Effector CD4-positive, alpha-beta T cell (primary cell): ENCODE measurements at places on chromosomes 11 and 22.
A peak's percentile ranks its signal among the peaks of the same experiment; 100 is the strongest.

DNA sequence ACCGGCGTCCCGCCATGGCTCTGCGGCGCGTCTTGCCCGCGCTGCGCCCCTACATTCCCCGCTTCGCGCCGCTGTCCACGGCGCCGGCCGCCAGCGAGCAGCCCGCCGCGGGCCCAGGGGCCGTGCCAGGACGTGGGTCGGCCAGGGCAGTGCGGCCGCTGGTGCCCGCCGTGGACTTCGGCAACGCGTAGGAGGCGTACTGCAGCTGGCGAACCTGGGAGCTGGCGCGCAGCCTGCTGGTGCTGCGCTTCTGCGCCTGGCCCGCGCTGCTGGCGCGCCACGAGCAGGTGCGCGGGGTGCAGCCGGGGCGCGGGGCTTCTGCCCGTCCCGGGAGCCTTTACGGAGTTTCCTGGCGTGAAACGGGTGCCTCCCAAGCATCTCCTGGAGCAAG lies 20.1 kb downstream of the DGCR6L start:
- DNase-seq = no peak

GRCh38 chr22:47307326-47307725 lies 544.9 kb downstream of the TBC1D22A start:
- DNase-seq = no peak

DNA sequence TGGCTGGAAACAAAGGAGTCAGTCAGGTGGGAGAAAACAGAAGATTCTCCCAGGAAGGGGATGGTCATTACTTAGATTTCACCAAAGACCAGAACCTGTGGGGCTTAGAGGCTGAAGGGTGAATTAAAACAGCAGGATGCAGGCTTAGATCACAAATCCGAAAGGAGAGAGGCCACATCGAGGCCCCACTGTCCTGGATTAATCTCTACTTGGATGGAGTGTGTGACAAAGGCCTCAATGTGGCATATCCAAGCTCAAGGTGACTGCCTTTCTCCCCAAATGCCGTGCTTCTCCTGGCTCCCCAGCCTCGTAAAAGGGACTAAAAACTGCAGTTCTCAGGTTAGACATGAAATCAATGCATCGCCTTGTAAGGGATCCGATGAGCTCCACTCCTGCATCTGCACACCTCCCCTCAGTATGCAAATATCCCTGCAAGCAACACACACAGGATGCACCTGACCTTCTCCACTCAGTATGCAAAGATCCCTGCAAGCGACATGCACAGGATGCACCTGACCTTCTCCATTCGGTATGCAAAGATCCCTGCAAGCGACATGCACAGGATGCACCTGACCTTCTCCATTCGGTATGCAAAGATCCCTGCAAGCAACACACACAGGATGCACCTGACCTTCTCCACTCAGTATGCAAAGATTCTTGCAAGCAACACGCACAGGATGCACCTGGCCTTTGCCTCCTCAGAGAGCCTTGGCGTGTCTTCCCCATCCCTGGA lies 447.4 kb downstream of the BRD1 start:
- DNase-seq = no peak

DNA sequence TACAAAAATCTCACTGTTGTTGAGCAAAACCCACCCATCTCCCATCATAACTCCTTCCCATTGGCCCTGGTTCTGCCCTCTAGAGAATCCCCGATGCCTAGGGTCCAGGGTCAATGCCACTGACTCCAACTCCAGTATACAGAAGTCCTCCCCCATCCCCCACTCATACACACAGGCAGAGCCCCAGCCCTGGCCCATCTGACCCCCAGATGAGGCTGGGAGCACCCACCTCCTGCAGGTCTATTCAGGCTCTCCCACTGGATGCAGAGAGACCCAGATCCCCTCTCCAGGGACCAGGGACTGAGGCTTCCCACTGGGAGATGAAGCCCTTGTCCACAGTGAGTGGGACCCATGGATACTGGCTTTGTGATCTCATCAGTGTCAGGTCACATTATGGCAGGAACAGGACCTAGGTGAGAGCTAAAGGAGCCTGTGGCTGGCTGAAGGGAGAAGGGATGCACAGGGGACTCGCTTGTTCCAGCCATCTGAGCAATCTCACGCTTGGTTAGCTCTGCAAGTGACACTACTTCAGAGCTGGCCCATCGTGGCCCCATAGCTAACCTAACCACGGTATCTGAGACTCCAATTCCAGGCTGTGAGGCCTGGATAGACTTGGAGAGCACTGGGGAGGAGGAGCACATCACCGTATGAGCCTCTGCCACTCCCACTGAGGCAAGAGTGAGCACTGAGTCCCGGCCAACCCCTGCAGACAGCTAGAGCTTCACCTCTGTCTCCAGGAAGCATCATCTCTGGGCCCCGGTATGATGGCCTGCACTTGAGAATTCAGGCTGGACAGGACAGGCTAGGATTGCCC lies 35.7 kb downstream of the TRIM29 start:
- no peak for DNase-seq

DNA sequence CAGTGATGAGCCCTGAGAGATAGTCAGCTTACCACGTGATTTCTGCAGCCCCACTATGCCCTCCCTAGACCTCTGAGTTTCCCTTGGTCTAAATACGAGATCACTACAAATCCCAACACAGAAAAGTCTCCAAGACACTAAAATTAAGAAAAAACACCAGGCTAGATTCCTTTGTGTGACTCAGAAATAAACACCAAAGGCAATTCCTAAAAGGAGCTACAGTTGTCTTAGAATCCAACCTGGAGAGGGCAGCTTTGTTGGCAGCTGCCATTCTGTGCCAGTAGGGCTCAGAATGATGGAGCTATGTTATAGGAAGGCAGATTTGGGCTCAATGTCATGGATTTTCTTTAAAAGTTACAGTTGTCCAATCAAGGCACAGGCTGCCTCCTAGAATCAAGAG lies 37.1 kb upstream of the HMGXB4 start:
- DNase-seq = no peak

GRCh38 chr11:121534131-121535093 lies 81.6 kb upstream of the SORL1-AS1 start:
- DNase-seq = no peak

GRCh38 chr22:39003165-39003638 lies 10.9 kb upstream of the APOBEC3C start:
- DNase-seq = peak; percentile 54

- no peak for DNase-seq
Observed at GRCh38 chr11:23954730-23955129, 542.1 kb upstream of the LUZP2 start.

- no peak for DNase-seq
Observed at GRCh38 chr11:61645179-61645868, 34.9 kb upstream of the DAGLA start.

DNA sequence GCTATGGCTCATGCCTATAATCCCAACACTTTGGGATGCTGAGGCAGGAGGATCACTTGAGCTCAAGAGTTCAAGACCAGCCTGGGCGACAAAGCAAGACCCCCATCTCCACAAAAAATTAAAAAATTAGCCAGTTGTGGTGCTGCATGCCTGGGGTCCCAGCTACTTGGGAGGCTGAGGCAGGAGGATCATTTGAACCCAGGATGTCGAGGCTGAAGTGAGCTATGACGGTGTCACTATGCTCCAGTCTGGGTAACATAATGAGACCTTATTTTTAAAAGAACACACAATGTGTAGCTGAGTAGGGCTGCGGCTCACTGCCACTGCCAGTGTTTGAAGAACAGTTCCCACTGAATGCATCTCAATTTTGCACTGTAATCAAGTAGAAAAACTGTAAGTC lies 7.1 kb upstream of the VPREB1 start:
- no peak for DNase-seq

GRCh38 chr11:104572279-104572678 lies 326.0 kb downstream of the CASP12 start:
- DNase-seq = no peak

DNA sequence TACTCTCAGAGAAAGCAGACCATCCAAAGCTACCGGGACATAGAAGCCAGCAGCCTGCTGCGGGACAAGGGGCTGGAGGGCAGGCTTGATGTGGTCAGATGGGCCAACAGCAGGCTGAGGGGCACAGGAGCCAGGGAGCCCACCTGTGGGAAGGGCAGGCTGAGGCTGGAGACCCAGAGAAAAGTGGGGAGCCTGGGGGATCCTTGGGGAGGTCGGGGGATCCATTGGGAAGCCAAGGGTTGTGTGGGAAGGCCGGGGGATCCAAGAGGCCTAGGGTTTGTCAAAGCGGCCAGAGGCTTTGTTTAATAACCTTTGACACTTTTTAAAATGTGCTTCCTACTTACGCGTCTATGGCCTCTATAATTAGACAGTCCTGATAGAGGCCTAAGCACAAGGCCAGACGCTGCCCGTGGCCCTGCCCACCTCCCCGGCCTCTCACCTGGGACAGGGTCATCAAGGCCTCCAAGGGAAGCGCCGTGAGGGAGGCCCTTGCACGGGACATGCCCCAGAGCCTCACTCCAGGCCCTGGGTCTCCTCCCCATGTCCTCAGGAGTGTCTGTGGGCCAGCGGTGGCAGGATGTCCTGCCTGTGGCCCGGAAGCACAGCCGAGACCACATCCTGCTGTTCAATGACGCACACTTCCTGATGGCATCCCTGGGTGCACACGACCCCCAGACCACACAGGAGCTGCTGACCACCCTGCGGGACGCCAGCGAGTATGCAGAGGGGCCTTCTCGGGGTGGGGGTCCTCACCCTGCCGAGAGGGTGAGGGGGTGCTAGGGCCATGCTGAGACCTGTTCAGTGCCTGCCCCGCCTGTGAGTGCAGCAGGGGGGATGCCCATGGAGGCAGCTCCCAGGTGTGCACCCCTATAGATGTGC lies 8.6 kb upstream of the GTSE1 start:
- DNase-seq = no peak

DNA sequence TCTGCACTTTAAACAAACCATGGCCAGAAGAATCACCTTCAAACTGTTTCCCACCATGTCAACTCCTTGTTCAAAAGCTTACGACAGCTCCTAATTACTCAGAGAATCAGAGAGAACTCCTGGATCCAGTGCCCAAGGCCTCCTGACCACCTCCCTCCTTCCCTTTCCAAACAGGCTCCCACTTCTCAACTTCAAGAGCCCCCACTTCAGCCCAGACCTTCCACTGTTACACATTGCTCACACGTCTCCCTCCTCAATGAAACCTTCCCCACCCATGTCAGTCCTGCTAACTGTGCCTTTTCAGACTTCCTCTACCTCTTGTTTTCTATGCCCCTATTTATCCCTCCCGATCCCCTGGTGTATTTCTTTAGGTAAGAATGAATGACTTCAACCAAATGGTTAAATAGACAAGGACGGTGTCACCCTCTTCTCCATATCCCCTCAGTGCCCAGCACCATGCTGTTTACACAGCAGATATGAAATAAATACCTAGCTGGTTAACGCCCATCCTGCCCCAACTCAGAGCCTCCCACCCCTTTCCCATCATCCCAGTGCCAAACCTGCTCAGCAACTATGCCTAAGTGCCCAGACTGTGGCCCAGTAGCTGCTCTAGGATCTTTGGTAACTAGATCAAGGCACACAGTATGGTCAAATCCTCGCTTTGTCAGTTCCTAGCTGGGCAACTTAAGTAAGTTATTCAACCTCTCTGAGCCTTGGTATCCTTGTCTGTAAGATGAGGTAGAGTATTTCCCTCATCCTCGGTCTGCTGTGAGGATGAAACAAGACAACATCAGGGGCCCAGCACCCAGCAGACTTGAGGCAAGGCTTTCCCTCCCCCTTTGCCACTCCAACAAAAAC lies 36.8 kb downstream of the PLEKHA7 start:
- DNase-seq = no peak

DNA sequence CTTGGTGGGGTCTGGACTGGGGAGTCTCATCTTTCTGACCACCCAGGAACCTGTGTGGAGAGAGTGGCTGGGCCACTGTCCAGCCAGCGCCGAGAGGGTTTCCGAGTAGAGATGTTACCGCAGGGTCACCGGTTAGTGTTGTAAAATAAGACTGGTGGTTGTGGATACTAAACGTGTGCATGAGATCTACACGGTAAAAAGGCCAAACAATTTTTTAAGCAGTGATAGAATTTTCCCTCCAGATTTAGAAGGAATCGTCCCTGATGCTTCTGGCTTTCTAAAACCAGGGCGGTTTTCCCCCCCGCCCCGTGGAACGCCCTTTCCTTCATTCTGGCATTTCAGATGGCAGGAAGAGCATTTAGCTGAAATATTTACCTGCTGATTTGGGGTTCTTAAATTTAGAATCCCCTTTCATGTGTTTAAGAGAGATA lies 72.6 kb upstream of the PPARA start:
- DNase-seq = no peak

DNA sequence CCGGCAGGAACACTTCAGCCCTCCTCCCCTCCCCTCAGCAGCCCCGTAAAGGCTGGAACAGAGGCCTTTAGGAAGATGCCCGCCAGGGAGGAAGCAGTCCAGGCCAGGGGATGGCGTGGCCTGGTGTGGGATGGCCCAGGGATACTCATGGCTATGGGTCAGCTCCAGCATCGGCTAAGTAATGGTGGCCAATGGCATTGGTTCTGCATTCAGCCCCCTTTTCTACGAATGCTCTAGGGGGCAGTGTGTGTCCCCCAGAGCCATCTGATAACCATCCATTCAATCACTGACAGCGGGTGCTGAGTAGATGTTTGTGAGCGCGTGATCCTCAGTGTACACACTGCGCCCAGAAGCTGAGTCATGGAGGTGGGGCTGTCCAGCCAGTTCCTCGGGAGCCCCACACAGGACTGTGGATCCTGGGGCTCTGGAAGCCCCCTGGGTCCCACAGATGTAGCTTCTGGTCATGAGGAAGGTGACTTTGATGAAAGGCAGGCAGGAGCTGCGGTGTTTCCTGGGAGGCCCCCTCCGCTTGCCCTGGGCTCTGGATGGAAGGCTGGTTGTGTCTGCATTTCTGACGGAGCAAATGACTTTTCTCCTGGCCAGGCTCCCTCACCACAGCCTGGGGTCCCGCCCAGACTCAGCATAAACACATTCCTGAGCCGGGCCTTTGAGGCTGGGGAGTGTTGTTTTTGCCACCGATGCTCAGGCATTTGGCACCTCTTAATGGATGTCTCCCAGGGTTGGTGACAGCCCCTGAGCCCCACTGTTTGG lies 46.5 kb downstream of the FBLN1 start:
- no peak for DNase-seq

GRCh38 chr11:10410844-10411200 lies 44.2 kb upstream of the AMPD3 start:
- no peak for DNase-seq

DNA sequence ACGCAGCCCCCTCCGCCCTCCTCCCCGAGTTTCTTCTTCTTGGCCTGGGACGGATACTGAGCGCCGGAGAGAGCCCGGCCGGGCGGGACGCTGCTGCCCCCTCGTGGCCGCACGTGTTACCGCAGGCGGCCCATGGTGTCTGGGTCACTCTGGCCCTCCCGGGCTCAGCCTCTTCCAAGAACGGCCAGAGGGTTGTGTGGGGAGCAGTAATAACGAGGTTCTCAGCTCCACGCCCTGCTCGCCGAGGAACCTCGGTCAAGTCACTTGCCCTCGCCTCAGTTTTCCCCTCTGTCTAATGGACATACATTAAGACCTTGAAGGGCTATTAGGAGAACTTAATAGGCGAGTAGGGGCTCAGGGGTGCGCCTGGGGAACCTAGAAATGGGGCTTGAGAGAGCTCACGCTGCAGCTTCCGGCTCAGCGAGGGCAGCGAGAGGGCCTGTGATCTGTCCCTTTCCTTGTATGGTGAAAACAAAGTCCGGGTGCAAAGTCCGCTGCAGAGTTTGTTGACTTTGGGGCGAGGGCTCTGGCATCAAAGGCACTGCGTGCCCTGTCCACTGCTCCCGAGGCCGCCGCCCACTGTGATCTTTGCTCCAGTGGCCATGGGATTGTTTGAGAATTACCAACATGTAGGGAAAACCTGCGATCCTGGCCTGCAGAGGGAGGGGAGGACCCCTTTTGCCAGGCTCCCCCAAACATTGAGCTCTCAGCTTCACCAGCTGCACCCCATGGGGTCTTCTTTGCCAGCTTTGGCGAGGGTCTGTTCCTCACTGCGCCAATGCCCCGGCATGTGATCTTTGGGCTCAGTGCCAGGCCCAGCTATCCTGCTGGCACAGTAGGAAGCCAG lies 14.4 kb upstream of the LRP5 start:
- DNase-seq = peak; percentile 65

- DNase-seq = no peak
Observed at GRCh38 chr11:46489656-46490560, 98.3 kb upstream of the CHRM4 start.
